Epithelial cell of alveolus of lung (primary cell): ENCODE measurements at places on chromosomes 7 and 10. TPM values are rescaled to one million over a fixed set of nuclear protein-coding genes. Genes with fewer than 3 reads are reported as not detected.

The SLF2 gene
- total RNA-seq, result 22.5 and 23.1 TPM in 2 replicates

The SP4 gene
- total RNA-seq, result 2.0 and 4.7 TPM in 2 replicates

The UPP1 gene
- total RNA-seq, result 2.6 and 38.4 TPM in 2 replicates

The LRRN3 gene
- total RNA-seq, result 1.2 and 16.3 TPM in 2 replicates

The GJD4 gene
- not detected in 2 replicates for total RNA-seq
